ENCODE measurements at places on chromosomes 13 and 19.

- DNase-seq, result no peak
Measured at GRCh38 chr19:49340865-49341718, 5.9 kb downstream of the CD37 start.

- no peak for DNase-seq
Measured at GRCh38 chr19:5447700-5448311, 7.4 kb upstream of the ZNRF4 start.

DNA sequence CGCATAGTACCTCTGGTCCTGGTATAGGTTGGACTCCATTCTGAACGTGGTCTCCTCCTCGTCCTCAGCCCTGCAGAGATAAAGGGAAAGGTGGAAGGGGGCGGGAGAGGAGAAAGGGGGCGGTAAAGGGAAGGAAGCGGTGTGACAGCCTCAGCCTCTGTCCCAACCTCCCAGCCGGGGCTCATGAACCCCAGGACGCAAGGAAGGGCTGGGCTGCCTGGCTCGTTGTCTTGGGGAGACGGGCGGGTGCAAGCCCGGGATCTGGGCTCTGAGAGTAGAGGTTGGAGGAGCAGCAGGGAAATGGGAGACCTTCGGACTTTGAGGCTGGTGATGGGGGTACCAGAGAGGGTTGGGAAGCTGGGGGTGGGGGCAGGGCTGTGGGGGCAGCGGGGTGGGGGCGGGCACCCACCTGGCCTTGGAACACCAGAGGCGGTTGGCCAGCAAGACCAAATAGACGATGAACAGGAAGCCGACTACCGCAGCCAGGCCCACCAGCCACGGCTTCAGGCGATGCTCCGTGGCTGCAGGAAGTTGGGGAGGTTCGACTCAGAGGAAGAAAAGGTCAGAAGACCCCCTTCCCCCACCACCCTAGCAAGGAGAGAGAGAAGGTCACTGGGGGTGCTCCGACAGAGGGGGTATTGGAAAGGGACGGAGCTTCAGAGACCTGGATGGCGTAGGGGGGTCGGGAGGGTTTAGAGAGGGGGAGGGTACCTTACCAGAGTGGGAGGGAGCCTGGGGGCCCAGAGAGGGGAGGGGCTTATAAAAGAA, 1.7 kb downstream of the SMIM24 start:
- DNase-seq, result no peak

DNA sequence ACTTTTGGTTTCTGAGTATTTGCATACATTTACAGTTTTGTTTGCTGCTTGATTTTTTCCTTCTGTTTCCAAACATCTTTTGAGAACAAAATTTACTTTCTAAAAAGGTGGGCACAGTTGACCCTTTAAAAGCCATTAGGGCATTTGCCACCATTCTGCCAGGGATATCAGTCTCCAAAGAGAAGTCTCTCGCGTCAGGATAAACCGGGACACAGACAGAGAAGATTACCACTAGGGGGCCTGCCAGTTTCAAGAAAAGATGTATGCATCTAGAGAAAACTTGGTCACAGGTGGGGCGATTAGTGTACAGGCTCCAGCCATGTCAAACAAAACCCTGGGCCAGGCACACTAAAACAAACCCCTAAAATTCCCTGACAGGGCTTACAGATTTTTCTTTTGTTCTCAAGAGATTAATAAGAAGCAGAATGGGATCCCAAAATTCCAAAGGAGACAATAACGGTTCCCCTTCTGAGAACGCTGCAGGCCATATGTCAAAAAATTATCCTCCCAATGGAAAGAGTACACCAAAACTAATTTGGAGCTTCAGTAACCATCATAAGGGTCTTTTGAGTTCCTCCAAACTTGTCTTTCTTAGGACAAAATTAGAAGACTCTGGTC, 10.7 kb upstream of the PABPC3 start:
- no peak for DNase-seq

- DNase-seq, result no peak
Measured at GRCh38 chr19:11191273-11191755, 6.0 kb downstream of the KANK2 start.

GRCh38 chr19:54100561-54100960, at the start of gene OSCAR:
Gene OSCAR, minus strand, starts transcription at chr19:54100803. Its CDS starts 11 bp downstream, at chr19:54100792.
- DNase-seq, result no peak

GRCh38 chr19:6061376-6062130, 48.7 kb downstream of the RFX2 start:
- DNase-seq, result no peak

DNA sequence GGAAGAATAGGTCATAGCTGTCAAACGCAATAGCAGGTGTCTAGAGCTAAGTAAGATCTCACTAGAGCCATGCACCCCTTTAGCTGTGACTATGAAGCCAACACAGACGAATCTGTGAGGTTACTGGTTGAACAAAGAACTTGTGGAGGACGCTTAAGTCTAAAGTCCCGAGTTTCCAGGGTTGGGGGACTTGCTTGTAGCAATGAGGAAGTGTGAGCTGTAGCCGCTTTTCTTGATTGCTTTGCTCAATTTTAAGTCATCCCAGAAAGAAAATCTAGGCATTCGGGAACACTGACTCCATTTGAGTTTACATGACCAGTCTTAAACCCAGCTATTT, 1.6 kb downstream of the GPC5 start:
- DNase-seq, result no peak

- no peak for DNase-seq
Measured at GRCh38 chr13:34944751-34945150, 2.7 kb downstream of the NBEA start.

- no peak for DNase-seq
Measured at GRCh38 chr19:8158411-8159074, 9.2 kb upstream of the FBN3 start.

DNA sequence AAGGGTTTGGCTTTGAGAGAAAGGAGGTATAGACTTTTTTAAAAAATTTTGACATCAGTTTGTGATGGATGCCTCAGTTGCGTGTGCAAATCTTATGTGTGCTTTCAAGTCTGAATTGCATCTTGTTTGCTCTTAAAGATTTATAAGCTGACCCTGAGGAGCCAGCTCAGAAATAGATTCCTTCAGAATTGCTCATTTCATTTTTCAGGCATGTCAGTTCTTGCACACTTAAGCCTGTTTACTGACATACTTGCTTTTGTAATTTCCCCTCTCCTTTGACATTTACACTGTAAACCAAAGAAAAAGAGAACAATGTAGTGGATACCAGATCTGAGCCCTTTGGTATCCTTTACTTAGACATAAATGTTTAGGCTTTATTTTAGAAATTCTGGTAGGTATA, 87.6 kb downstream of the RNF17 start:
- no peak for DNase-seq

- DNase-seq, result no peak
Measured at GRCh38 chr19:5472286-5472685, 17.1 kb downstream of the ZNRF4 start.

GRCh38 chr13:44573790-44574465, 2.2 kb downstream of the TSC22D1 start:
- no peak for DNase-seq

DNA sequence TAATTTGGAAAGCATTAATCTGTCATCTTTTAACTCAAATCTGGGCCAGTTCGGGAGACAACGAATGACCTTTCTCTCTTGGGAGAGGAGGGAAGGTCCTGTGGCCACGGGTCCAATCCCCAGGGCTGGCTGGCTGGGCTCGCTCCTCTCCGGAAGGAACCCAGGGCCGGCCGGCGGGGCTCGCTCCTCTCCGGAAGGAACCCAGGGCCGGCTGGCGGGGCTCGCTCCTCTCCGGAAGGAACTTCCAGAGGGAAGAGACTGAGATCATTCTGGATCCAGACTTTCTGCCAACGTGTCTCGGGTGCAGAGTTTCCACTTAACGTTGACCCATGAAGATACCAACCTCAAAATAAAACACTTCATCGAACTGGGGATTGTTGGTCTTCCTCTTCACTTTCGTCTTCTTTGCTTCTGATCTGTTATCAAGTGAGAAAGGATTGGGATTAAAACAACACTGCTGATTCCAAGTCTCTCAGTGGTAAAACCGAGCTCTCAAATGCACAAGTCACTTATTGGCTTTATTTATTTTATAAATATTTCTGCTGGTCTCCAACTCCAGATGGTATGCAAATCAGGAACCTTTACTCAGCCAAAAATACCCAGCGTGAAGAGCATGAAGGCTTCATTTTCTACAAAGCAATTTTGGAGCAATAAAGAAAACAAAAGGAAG, 53.3 kb upstream of the C13orf46 start:
- DNase-seq, result no peak

- no peak for DNase-seq
Measured at GRCh38 chr13:53775807-53776206, 747.2 kb downstream of the OLFM4 start.

DNA sequence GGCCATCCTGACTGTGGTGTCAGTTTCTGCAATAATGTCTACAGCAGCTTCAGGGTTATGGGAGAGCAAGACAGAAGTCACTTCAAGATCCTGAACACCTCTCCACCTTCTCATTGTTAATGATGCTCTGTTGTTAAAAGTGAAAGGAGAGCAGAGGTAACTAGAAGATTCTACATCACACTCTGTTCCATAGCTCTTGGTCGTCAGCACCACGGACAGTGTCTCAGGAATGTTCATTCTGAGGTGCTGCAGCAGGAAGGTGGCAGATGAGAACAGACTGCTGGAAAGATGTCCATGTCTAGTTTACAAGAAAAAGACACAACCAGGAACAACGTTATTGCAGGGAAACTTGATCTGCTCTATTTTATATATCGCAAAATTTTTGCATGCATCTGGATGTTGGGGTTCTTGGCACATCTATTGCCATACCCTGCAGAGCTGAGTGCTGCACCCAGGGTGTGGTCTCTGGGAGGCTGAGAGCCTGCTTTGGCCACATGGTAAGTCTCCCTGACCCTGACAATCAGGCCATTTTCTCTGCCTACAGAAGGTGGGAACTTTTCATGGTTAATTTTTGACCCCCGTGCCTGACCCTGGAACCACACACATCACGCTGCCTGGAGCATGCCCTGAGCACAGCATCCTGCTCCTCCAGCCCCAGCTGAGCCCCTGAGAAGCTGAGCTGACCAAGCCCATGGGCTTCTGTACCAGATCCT, 12.7 kb downstream of the CEACAM21 start:
- no peak for DNase-seq

DNA sequence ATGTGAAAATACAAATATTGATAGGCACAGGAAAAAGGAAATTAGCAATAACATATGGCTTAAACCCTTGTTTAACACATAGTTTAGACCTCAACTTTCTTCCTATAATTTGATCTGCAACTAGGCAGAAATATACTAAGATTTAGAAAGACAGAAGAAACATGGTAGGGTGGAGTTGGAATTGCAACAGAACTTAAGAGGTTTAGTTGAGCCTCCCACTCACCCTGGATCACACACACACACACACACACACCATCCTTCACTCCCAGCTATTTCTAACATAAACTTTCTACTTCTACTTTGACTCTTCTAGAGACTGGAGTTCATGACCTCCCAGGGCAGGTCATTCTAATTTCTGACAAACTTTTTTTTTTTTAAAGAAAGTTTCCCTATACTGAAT, 47.4 kb downstream of the FLT3 start:
- no peak for DNase-seq

Measured in T-helper 1 cell (primary cell).